Activated CD8-positive, alpha-beta memory T cell treated with anti-CD3 and anti-CD28 coated beads for 36 hours (primary cell): ENCODE measurements at places on chromosomes 6 and 20. TPM values are rescaled to one million over a fixed set of nuclear protein-coding genes. Genes with fewer than 3 reads are reported as not detected.

The CCDC170 gene
- not detected for total RNA-seq

The LPA gene
- not detected for total RNA-seq

The CPXM1 gene
- 1.6 TPM for total RNA-seq

The MYCT1 gene
- not detected for total RNA-seq

The F13A1 gene
- not detected for total RNA-seq

The COMMD7 gene
- 31.6 TPM for total RNA-seq

The PGC gene
- not detected for total RNA-seq

The HIVEP2 gene
- 34.4 TPM for total RNA-seq

The OPN5 gene
- total RNA-seq = not detected

The METTL24 gene
- not detected for total RNA-seq

The EDEM2 gene
- total RNA-seq = 19.0 TPM

The ZNF451 gene
- total RNA-seq = 48.7 TPM
